ENCODE measurements at places on chromosomes 12 and 14.

DNA sequence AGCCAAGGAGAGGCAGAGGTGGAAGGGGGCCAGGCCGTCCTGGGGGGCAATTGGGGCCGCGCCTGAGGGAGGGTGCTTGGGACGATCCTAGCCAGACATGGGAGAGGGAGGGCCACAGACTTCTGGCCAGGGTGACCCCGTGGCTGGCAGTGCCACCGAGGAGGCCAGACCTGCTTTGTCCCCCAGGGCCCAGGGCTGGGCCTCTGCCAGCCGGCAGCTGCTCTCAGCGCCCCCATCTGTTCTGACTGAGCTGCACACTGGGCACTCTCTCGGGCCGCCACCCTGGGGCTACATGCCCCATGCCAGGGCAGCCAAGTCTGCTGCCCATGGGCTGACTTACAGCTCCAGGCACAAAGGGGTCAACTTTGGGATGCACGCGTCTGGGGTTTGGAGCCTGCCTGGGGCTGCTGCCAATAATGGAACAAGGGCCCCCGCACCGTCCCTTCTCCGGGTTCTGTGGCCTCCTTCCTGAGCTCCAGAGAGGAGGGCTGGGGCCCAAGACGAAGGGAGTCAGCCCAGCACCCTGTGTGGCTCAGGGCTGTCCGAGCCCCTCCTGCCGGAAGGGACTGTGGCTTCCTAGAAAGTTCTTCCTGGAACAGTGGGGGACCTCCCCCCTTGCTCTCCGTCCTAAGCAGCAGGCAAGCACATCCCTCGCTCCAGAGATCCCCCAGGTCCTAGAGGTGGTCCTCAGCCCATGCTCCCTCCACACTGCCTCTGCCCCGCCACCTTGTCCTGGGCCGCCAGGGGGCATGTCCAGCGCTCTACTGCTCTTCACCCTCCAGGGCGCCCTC lies 1.1 kb downstream of the ADSS1 start:
- no peak for DNase-seq

DNA sequence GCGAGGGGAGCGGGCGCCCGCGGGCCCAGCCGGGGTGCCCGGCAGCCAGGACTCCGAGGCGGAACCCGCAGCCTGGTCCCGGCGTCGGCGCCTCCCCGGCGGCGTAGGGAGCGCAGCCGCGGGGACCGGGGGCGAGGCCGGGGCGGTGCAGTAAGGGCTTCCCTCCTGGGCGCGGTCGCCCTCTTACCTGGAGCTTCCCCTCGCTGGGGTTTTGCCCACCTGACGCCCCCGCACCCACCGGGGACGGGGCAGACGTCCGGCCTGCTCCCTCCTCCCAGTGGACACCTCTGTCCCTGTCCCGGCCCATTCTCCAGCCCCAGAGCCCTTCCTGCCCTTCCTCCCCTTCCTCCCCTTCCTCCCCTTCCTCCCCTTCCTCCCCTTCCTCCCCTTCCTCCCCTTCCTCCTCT lies 413 bp upstream of the TUBA1C start:
- no peak for DNase-seq

- DNase-seq, result no peak
These were observed 84.4 kb downstream of the NOC4L start for GRCh38 chr12:132228476-132229192.

DNA sequence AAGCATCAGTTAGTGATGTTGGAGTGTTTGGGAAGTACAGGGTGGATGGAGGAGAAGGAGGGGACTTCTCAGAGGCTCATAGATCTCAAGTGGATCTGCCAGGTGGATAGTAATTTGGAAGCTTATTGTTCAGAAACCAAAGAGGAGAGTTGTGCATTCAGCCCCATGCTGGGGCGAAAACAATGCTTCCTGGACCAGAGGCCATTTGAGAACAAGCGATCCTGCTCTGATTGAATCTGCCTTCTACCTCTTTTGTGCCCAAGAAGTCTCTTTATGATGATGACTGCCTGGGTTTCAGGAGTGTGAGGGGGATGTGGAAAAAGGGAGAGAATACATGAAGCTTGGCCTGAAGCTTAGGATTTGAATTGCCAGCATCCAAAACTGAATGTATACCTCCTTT lies 110.8 kb upstream of the SRRM4 start:
- no peak for DNase-seq

DNA sequence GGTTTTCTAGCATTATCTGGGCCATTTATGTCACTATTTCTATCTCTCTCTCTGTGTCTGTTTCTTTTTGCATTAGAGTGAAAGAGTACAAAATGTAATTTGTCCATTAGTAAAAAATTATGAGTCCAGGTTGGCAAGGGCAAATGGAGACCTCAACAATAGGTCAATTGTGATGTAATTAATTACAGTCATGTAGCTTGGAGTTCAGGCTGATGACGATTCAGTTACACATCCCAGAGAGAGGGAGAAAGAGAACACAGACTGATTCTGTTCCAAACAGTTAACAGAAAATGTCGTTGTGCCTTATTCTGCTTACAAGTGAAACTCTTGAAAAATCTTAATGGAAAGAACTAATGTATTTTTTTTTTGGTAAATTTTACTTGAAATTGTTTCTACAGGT lies 83.3 kb downstream of the ATXN7L3B start:
- DNase-seq, result no peak

- no peak for DNase-seq
These were observed 283.1 kb downstream of the FLRT2 start for GRCh38 chr14:85813040-85813439.

DNA sequence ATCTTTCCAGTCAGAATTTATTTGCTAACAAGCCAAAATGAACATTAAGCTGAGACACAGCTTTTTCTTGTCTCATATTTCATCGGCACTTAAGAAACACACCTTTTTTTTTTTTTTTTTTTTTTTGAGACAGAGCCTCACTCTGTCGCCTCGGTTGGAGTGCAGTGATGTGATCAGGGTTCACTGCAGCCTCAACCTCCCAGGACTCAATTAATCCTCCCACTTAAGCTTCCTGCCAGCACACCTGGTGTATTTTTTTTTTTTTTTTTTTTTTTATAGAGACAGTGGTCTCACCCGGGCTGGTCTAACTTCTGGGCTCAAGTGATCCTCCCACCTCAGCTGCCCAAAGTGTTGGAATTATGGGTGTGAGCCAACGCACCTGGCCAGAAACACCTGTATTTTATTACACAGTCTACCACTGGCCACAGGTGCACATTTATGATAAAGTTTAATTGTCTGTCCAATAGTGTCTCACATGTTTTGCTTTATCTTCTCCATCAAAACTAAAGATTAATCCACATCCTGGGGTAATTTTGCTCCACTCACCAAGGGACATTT lies 62.7 kb downstream of the C2CD5 start:
- no peak for DNase-seq

GRCh38 chr12:92085040-92085735 lies 60.5 kb downstream of the BTG1 start:
- DNase-seq, result no peak

DNA sequence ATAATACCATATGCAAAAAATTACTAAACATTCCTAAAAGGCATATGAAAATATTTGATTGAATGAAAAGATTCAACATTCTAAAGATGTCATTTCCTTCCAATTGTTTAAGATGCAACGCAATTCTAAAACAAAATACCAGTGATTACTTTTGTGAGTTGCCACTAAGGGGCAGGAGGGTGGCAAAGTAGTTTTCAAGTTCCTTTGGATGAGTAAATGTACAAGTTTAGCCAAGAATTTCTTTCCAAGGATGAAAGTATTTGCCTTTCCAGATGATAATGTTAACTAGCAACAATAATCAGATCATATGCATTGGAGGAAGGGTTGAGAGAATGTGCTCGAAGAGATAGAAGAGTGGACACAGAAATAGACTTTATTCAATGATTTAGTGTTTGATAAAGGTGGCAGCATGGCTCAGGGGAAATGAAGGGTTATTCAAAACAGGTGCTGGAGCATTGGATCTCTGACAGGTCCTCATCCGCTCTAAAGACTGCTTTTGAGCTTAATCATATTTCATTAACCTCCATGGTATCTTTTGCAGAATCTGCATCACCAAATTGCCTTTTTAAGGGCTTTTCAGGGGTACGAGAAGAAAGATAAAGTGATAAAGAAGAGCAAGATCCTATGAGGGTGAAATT lies 678.5 kb upstream of the TBX3 start:
- DNase-seq, result no peak

DNA sequence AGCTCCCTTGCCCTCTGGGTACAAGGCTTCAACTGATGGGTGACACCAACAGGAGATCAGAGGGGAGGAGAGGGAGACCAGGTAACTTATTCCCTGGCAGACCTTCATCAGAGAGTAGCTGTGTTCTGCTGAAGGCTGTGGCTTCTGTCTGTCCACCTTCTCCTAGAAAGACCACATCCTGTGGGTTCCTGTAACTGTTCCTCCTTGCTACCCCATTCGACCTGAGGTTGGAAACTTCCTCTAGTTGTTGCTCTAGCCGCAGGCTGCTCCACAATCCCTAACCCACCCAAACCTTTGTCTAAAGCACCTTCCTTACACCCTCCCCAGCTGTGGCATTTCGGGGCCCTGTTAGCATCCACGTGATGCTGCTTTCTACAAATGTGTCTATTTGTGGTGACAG lies 454.2 kb downstream of the DPF3 start:
- no peak for DNase-seq

GRCh38 chr14:21056520-21057163 lies 980 bp upstream of the RNASE8 start:
- DNase-seq, result no peak

DNA sequence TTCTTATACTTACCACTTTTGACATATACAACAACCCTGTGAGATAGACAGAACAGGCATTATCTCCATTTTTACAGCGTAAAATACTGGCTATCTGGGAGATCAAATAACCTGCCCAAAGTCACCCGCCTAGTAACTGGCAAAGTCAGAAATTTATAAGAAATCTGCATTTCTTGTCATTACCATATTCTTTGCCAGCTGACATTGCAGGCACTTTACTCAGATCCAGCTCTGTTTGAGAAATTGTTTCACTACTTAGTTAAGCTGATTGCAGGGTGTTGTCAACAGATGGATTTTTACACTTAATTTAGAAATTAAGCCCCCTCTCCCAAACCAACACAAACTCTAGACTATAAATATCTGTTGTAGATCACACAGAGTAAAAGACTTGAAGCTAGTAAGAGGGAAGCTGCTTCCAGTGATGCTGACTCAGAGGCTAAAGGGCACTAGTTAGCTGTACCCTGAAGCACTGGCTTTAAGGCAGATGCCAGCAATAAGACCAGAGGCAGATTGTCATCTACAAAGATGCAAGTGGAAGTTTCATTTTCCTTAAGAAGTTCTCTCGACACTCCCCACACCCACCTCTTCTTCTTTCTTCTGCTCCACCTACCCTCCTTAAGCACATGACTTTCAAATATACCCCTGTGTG lies 153.1 kb downstream of the ANO6 start:
- peak; percentile 31 for DNase-seq

- no peak for DNase-seq
These were observed 12.4 kb downstream of the OAS3 start for GRCh38 chr12:112950701-112951100.

DNA sequence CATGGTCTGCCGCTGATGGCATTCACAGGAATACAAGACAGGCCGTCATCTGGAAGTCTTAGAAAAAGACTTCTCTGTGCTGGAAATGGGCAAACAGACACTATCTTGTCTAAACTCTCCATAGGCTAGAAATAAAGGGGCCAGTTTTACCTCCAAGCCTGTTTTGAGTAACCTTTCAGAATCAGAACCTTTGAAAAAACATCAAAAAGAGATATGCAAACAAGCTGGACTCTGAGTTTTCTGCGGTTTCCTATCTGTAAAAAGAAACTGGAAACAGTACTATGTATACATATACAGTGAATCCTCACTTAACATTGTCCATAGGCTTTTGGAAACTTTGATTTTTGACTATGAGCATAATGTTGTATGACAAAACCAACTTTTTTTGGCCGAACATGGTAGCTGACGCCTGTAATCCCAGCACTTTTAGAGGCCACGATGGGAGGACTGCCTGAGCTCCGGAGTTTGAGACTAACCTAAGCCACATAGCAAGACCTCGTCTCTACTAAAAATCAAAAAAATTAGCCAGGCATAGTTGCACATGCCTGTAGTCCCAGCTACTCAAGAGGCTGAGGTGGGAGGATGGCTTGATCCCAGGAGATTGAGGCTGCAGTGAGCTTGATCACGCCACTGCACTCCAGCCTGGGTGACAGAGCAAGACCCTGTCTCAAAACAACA lies 92.9 kb upstream of the MAX start:
- no peak for DNase-seq

- no peak for DNase-seq
These were observed 23.7 kb downstream of the SETD1B start for GRCh38 chr12:121827351-121828099.

GRCh38 chr12:113443030-113443539 lies 20.9 kb downstream of the SDSL start:
- DNase-seq, result no peak

DNA sequence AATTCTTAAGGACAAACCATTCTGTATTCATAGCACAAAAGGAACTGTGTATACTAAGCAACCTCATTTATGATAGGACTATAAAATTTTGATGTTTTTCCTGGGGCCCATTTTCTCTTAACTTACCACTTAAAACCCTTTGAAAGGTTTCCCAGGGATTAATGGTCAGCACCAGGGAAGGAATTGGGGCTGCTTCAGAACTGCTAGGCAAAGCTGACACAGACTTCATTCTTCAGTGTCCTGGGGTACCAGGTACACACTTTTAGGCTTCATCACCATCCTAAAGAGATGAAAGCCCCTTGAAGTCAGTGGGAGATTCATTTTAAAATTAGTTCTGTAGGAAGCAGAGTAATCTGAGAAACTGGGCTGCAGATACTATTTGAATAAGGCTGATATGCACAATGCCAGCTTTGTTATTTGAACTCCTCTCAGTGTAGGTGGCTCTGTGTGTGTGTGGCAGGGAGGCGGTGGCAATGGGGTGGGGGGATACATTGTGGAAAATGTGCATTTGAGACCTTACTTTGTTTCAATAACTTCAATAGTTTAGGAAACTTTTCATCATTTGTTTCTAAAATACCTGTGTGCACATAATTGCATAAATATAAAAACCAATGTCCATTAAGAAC lies 329.3 kb upstream of the DCN start:
- DNase-seq, result no peak

DNA sequence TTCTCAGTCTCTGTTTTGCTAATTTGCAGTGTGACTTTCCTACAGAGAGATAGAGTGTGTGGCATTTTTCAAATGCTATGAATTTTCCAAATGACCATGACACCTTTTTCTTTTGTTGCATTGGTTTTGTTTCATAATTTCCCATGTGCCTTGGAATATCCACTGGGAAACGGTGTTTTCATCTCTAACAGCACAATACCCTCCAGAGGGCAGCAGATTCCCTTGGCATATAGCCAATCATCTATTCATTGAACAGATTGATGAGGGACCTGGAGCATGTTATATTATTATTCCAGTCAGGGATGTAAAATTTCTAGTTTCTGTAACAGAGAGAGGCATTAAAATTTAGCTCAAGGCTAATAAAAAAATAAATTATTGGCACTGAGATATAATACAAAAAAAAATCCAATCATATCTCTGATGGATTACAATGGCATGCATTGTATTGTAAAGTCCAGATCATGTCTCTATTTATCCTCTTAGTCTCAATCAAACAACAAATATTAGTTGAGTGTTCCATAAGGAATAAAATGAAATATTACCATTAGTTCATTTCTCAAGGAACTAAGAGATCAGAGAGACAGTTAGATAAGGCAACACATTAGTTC lies 29.6 kb upstream of the NTN4 start:
- no peak for DNase-seq
